Astrocyte of the hippocampus (primary cell): ENCODE measurements at places on chromosomes 1 and 21.

GRCh38 chr1:227521782-227522181, 41.6 kb upstream of the ZNF678 start:
- no peak for DNase-seq

GRCh38 chr1:67347688-67348472, 40.2 kb downstream of the IL12RB2 start:
- peak; percentile 83 for DNase-seq

DNA sequence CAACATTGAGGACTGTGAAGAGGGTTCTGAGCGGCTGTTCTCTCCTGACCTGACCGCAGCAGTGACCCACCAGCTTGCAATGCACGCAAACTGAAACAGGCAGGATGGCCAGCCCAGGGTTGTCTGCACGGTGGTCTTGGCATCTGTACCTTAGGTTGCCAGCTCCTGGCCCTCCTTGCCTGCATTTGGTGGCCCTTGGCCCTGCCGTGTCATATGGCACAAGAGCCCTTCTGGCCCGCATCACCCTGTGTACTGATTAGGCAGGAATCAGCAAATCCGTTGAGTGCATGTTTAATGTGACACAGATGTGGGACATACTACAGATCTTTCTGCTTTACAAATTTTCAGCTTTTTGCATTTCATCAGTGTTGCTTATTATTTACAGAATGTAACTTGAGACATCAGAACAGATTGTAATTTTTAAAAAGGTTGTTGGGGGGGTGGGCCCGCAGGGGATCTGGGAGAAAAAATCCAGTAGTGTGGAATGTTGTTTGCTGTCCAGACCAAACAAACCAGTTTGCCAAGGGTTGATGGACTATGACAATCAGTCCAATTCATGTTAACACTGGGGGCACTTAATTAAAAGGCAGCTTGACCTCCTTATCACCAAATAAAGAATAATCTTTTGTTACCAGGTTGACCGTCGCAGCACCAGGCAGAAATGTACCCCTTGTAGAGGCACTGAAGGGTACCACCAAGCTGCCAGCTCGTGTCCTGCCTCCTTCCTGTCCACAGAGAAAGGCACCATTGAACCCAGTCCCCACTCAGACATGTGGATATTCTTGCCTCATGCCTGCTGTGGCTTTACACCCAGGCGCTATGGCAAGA, 132.6 kb downstream of the DHRS3 start:
- peak; percentile 70 for DNase-seq

DNA sequence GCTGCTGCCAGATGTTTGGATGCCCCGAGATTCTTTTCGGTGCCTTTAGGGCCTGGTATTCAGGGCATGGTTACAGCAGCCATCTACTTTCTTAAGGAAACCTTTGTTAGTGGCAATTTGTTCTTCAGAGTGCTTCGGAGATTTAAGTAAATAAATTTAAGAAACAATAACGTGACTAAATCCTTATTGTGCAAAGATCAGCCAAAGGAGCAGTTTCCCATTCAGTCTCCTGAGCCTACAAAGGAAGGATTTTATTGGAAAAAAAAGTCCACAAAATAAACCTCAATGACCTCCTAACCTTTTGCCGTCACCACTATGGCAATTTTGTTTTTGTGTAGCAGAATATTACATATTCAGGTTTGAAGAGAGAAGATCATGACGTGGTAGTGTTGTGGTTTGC, 231.1 kb downstream of the PBX1 start:
- DNase-seq: no peak

- DNase-seq: no peak
These were observed 8.7 kb downstream of the SMG7 start for GRCh38 chr1:183480971-183481441.

DNA sequence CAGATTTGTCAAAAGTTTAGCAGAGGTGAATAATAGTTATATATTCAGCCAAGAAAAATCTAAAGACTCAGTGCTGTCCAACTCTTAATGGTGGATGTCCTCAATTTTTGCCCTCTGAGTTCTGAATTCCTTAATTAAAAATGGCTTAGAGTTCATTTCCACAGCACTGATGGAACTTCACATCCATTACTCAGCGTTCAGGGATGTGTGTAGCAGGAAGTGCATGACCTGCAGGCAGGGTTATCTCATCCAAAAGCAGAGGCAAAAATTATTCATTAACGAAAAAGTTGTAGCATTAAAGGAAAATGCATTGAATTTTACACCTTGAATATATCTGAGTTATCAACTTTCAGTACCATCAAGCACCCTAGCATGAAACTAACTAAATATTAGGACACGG, 96.7 kb downstream of the ZP4 start:
- DNase-seq: no peak

DNA sequence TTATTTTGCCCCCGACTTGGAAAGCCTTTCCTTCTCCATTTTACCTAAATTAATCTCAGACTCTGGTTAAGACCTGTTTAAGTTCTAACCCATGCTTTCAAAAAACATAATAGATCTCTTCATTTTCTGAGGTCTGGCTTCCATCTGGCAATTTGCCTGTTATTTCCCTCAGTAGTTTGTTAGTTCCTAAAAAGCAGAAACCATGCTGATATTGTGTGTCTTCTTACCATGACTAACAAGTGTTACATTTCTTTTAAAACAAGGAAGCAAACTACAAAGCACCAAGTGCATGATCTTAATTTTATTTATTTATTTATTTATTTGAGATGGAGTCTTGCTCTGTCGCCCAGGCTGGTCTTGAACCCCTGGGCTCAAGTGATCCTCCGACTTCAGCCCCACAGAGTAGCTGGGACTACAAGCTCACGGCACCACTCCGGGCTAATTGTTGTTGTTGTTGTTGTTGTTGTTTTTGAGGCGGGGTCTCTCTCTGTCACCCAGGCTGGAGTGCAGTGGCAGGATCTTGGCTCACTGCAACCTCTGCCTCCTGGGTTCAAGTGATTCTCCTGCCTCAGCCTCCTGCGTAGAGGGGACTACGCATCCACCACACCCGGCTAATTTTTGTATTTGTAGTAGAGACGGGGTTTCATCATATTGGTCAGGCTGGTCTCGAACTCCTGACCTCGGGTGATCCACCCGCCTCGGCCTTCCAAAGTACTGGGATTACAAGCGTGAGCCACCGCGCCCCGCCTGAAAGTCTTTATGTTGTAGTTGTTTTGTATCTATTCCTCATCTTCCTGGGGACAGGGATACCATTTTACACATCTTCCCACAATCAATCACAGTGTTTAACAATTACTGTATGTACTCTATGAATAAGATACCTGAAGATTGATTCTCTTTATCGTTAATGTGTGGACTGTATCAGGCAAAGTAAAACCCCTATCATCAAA, 1.3 kb upstream of the PATJ start:
- no peak for DNase-seq

GRCh38 chr1:119136401-119136800, 4.1 kb downstream of the WARS2 start:
- DNase-seq: peak; percentile 56

DNA sequence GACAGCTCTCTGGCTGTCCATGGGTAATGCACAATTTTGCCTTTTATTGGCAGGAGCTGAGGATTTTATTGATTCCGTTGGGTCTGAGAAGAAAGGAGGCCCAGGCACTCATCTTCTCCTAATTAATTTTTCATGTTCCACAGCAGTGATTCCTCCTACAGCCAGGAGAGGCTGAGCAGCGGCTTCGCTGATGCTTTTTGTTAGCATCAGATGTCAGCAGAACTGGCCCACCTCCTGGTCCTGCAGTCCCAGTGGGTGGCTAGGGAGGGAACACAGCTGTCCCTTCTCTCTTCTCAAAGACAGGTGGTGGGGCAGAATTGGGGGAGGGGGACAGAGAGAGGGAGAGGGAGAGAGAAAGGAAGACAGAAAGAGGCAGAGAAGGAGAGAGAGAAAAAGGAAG, 5.7 kb downstream of the MT1HL1 start:
- DNase-seq: no peak

DNA sequence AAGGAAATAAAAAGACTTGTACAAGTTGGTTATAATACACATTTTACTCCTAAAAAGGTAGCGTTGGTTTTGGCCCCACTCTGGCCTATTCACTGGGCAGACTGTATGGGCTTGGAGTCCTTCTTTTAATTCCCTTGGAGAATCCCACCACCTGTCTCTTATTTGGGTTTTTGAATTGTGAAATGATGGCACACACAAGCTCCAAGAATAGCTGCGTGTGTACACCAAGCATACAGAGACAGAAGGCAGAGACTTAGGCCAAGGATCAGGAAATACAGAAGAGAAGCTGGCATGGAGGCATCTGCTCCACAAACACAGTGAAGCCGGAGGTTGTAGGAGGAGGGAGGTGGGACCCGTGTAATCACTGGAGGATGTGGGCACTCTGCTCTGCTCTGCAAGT, 29.1 kb downstream of the DDR2 start:
- no peak for DNase-seq

DNA sequence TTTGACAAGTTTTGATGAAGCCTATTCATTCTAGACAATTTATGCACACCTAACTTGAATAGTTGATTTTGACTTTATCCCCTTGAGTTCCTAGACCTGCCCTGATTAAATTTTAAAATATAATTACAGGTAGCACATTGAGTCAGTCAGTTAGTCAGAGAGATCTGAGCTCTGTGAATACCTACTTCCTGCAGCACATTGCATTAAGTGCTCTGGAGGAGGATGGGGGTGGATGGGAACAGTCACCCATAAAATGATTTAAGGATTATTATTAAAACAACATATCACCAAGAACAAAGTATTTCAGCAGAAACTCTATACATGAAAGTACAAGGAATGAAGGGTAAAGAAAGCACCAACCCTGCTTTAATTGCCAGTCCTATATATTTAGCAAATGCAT, 11.8 kb upstream of the RPF1 start:
- no peak for DNase-seq

- DNase-seq: no peak
These were observed 8.6 kb downstream of the AIM2 start for GRCh38 chr1:159067699-159068621.

GRCh38 chr21:33587792-33588484, 546 bp downstream of the DONSON start:
- DNase-seq: peak; percentile 58

DNA sequence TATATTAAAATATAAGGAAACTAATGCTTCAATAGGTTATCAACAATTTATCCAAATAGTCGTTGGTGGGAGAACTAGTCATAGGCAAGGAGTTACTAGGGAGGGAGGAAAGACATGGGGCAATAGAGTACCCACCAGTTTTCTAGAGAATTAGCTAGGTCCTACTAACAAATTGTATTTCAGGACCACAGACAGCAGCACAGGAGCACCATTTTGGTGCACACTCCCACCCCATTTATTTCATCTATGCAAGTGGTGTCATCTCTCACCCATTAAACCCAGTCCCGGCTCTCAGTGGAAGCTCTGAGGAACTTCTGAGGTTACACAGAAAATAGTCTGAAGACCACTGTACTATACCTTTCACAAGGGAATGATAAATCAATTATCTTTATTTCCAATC, 89.0 kb upstream of the BCAR3 start:
- DNase-seq: peak; percentile 44

GRCh38 chr21:22224261-22224660, 1226.1 kb downstream of the NCAM2 start:
- no peak for DNase-seq

- no peak for DNase-seq
These were observed 415.9 kb downstream of the PTPRC start for GRCh38 chr1:199054694-199055093.

DNA sequence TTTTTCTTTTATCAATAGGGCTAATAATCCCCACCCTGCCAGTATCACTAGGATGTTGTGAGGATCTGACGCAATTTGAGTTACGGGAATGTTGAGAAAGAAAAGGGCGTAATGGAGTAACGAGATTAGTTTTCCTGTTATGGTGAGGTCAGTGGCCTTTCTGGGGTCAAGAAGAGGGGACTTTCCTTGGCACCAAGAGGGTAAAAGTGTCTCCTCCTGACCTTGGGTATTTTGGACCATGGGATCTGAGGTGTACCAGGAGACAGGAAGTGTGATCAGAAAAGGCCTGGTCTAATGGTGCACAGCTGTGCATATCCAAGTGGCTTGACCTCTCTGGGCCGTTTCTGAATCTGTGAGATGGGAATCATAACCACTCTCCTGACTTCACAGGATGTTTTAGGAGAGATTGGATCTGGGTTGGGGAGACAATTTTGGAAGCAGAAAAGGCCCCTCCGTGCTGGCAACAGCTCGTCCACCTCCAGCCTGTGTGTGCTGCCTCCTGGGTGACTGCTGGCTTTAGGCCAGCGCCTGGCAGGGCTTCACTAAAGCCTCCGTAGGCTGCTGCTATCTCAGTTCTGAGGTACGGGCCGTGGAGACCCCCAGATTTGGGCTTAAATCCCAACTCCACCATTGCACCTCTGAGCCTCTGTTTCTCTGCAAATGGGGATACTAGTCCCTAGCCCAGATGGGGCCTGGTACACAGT, 37.1 kb downstream of the ALPL start:
- no peak for DNase-seq

DNA sequence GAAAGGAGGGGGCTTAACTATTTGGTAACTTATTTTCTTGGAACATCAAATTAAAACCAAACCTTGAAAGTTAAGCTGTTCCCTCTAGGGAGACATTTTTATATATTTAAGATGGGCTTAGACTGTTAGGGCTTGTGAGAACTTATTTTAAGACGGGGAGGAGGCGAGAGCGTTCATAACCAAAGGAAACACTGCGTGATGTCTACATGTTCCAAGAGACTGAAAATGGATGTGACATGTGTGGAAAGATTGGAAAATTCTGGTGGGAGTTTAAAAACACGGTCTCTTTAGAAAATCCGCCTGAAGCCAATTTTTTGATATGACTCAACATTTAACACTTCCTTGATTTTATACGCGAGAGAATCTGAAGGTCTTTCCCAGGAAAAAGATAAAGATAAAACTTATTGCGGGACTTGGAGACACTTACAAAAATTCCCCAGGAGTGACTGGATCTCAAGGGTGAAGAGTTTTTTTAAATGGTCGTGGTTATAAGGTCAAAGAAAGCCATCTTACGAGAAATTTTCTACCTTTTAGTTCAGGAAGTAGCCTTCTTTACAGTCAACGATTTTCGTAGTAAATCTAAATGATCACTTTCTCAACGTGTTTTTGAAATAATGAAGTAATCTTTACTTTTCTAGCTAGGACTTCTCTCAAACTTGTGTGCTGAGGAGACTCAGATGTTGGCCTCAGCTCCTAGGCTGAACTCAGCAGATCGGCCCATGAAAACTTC, 828 bp downstream of the PNRC2 start:
- DNase-seq: no peak

DNA sequence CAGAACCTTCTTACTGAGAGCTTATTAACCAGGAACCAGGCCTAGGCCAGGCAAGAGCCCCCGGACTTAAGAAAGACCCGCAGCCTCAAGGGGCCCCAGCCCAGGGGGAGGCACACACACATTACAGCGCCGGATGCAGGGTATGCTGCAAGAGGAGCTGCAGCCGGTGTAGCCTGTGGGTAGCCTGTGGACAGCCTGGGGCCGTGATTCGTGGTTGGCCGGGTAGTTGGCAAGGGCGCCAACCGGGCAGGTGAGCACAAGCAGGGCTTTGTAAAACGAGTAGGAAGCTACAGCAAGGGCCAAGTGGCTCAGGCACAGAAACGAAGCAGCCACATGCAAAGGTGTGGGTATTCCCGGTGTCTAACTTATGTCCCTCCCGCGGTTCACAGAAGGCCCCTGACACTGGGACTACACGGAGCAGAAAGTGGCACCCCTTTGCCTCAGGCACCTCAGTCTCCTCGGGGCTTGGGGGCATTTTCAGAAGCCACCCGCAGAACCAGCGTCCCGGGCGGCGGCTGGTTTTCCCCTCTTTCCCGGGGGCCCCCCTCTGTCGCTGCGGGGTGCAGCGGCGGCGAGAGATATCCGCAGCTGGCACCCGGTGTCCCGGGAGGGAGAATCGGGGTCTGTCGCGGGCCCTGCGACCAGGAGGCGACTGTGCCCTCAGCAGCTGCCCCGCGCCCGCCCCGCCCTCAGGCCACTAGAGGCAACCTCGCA, 40.8 kb downstream of the KIAA1614 start:
- peak; percentile 29 for DNase-seq

- no peak for DNase-seq
These were observed 580 bp upstream of the ATP5PO start for GRCh38 chr21:33916200-33916567.
